Midbrain (tissue), 1 donor: ENCODE measurements at places on chromosomes 3 and 15.

GRCh38 chr3:64878362-64878761, 190.6 kb upstream of the ADAMTS9 start:
- DNase-seq, result no peak

DNA sequence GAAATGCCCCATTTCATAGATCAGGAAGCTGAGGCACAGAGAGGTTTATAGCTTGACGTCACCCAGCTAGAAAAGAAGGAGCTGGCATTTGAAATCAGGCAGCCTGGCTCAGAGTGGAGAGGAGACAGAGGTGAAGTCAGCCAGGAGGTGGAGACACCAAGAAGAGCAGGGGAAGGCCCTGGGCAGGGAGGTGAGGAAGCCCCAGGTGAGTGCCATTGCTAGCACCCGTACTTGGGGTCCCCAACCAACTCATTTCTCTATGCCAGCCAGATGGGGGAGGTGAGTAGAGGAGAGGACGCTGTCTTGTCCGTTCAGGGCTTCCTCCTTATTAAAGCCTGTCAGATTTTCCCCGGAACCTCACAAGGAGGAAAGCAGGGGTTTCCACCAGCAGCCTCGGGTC, 149.6 kb upstream of the TLE3 start:
- no peak for DNase-seq

GRCh38 chr3:155441506-155441905, 148.0 kb upstream of the STRIT1 start:
- DNase-seq, result no peak

DNA sequence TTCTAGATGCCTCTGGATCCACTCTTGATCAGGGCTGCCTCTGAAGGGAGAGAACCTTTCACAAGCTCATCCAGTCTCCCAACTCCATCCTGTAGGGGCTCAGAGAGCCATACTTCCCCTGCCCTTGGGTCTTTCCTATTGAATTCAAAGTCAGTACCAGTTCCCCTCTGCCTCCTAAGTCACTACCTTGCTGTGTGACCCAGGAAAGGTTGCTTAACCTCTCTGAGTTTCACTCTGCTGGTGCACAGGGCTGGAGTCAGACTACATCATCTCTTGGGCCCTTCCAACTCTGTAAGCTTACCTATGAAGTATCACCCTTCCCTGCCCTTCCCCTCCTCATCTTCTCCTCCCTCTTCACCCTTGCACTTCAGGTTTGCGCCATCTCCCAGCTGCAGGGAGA, 117.9 kb downstream of the MEGF11 start:
- no peak for DNase-seq

DNA sequence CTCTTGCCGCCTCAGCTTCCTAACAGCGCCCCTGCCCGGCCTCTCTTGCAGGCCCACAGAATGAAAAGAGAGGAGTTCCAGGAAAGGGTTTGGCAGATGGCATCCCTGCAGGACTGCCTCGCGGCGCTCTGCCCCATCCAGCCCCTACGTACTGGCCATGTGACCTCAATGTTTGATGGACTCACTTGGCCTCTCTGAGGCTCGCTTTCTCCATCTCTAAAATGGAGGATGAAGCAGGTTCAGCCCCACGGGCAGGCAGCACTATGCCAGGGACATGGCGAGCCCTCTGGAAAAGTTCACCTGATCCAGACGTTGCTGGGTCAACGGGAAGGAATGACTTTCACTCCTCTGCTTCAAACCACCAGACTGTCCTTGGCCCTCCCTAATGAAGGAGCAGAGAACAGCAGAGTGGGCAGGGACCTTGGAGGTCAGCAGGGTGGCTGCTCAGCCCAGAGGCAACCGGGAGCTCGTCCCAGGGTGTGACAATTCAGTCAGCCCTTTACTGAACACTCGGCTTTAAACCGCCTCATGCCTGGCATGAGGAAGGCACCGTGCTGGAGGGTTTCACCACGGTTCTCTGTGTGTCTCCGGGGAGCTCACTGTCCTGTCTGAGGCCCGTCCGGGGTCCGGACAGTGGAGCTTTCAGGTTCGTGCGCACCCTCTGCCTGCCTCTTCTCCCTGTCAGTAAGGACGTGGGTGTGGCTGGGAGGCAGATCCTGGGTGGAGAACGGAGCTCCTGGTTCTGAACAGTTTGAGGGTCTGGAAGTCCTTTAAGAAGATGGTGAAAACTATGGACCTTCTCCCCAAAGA, 101.3 kb downstream of the LINGO1 start:
- no peak for DNase-seq

DNA sequence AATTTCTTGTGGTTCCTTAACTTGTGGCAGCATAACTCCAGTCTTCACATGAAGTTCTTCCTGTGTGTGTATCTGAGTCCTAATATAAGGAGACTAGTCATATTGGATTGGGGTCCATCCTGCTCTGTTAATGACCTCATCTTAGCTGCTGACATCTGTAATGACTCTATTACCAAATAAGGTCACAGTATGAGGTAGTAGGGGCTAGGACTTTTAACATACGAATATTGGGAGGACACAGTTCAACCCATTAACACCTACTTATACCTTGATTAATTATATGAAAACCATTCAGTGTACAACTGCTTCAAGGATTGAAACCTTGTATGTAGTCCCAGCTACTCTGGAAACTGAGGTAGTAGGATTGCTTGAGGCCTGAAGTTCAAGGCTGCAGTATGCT, 43.9 kb downstream of the OIP5 start:
- no peak for DNase-seq

GRCh38 chr15:71124937-71125790, 9.9 kb downstream of the THSD4 start:
- DNase-seq, result no peak

- peak; percentile 39 for DNase-seq
Observed at GRCh38 chr15:29821416-29822099, 710 bp downstream of the TJP1 start.

DNA sequence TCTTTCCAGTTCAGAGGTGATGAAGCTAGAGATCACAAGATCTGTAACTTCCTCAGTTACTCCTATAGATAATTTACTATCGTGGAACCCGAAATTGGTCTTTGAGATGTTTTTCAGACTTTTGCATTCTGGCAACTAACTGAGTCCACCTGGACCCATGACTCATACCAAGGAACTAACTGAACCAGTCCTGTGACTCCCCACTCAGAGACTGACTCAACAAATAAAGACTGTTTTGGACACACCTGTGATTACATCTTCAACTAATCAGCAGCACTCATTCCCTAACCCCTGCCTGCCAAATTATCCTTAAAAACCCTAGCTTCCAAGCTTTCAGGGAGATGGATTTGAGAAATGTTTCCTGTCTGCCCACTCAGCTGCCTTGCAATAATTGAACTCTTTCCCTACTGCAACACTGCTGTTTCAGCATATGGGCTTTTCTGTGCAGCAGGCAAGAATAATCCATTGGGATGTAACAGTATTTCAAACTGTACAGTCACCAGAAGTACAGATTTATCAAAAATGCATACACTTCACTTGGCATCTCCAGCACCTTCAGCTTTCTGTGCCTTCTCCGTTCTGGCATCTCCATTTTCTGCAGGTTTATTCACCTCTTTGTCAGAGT, 57.7 kb downstream of the GATM start:
- no peak for DNase-seq

DNA sequence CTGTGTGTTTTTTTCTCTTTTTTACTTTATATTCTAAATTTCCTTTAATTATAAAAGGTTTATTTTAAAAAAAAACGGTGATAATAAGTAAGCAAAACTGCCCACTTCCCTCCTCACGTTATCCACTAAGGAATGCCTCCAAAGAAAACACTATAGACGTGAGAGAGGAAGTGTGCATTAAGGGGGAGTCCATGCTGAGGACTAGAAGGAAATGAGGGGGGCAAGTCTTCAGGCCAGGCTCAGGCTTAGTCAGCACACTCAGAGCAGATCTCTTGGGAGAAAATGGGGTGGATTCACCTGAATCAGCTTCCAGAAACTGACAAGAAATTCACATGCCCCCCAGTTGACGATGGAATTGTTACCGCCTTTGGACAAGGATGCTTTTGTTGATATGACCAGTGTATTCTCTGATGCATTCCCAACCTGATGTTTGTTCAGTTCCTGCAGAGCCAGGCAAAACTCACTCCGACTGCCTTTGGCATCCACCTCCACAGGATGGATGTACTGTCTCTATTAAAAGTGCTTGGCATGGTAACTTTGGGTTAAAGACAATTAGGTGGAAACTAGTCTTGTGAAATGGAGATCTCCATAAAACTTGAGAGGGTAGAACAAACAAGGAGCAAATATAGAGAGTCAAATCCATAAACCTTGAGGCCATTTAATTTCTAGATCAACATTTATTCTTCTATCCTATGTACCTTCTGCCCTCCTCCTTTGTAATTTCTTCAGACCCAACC, 167.8 kb downstream of the MYRIP start:
- no peak for DNase-seq

GRCh38 chr3:136835089-136835812, 16.3 kb downstream of the SLC35G2 start:
- no peak for DNase-seq

DNA sequence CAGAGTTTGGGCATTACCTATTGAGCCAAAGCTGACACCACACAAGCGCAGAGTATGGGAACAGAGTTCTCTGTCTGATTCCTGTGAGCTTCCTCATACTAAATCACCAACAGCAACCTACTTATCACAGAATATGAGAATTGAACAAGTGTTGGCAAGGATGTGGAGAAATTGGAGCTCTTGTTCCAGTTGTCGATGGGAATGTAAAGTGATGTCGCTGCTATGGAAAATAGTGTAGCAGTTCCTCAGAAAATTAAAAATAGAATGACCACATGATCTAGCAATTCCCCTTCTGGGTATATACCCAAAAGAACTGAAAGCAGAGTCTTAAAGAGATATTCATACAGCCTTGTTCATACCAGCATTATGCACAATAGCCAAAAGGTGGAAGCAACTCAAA, 33.4 kb downstream of the CD86 start:
- no peak for DNase-seq

GRCh38 chr3:122784436-122784835, 9.2 kb downstream of the HSPBAP1 start:
- DNase-seq, result no peak

DNA sequence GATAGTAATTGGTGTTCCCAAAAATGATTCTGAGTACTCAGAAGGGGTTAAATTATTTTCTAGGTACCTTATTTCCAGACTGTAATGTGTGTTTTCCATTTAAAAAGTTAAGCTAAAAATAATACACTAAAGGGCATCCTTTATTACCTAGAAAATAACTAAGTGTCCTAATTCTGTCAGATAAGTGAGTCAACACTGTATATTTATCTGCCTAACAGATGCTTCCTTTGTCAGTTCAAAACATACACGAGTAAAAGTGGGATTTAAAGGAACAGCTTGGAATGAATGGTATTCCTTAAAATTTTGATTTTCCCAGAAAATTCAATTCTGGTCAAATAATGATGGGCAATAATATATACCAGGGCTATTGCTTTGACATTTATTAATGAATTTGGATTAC, 78.3 kb downstream of the ADAMTSL3 start:
- no peak for DNase-seq

DNA sequence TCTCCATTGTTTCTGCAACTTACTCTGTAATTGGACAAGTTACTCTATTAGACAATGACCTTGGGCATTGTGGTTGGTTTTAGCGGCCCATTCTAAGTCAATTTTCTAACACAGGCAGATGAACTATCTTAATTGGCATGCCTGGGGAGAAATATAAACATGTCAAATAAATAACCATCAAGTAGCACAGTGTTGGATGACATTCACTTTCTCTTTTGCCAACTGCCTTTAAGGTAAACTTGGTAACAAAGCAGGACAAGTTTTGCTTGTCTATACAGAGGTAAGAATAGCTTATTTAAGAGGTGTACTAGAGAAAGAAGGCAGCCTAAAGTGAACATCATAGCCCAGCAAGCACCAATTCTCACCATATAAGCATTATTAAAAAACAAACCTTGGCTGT, 599.6 kb downstream of the GBE1 start:
- DNase-seq, result no peak

DNA sequence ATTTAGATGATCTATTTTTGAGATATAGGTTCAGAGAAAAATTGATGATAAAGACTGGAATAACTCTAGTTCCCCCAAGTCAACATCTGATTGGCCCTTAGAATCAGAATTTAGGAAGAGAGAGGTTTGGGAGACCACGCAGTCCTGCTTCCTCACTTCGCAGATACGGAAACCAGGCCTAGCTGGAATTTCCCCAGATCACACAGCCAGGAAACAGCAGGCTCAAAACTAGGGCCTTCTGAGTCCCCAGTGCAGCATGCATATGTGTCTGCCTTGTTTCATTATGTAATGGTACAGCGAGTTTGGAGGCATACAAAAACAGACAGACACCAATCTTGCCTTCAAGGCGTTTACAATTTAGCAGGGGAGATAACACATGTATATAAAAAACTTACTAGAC, 177.1 kb upstream of the ICE2 start:
- no peak for DNase-seq

DNA sequence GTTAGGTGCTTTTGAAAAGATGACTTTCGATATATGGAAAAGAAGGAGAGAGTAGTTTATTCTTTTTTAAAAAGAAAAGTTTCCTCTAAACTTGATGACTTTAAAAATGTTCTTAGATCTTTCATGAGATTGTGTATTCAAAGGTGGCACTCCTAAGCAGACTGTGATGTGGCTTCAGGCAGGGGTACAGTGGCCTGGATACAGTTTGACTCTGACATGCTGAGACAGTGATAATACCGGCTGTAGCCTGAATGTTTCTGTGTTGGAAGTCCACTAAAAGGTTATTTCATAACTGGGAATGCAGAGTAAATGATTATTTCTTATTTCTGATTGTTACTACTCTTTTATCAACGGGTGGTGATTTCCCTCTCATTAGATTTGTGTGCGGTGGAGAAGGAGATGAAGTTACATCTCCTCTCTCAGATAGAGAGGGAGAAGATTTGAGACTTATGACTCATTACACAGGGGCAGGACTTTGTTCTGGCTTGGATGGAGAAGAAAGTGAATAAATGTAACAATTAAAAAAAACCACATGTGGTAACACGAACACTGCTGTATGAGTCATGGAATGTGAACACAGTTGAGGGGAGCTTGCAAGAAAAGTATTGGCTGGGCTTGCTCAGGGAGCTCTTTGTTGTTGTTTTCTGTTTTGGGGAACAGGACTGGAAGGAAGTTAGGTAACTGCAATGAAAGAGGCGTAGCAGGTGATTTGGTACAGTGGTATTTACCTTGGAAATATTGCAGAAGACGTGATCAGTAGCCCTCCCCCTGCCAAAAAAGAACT, 21.6 kb downstream of the SPTSSB start:
- no peak for DNase-seq

DNA sequence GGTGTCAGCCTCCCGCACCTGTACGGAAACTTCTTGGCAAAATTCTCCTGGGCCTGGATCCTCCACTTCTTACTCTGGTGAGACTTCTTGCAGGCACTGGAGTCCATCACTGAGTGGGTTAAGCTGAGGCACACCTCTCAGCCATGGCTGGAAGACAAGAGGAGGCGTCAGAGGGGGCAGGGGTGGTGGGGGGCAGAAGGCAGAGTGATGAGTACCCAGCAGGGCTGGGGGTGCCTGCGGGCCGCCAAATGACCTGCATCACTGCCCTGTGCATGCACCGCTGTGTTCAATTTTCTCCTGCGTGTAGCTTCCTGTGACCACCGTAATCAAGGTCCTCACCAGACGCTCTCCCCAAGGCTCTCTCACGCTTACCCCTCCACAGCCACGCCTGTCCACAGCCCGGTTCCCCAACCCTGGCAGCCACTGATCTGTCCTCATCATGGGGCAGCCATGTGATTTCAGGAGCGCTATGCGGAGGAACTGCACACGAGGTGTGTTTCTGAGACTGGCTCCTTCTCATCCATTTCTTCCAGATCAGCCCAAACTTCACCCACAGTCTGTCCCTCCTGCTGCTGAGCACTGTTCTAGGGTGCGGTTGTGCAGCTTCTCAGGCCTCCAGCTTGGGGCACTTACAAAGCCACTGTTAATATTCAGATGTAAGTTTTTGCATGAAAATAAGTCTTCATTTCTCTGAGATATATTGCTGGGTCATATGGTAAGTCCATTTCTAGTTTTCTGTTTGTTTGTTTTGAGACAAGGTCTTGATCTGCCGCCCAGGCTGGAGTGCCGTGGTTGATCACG, 5.2 kb downstream of the C3orf22 start:
- no peak for DNase-seq
